ENCODE measurements at places on chromosomes 5 and 9. TPM values are rescaled to one million over a fixed set of nuclear protein-coding genes. Genes with fewer than 3 reads are reported as not detected.

The CDKN2A gene
- total RNA-seq, result 14.4 TPM

The TAF1L gene
- 0.04 TPM for total RNA-seq

The SLCO6A1 gene
- not detected for total RNA-seq

The LCN1 gene
- total RNA-seq, result not detected

The PCDHB15 gene
- 2.7 TPM for total RNA-seq

The EGFLAM gene
- total RNA-seq, result 5.3 TPM

The RNF38 gene
- total RNA-seq, result 5.7 TPM

The LRRC19 gene
- not detected for total RNA-seq

The IL4 gene
- not detected for total RNA-seq

The GPR151 gene
- not detected for total RNA-seq

The PCDHB6 gene
- 10.6 TPM for total RNA-seq

The SPATA31E1 gene
- not detected for total RNA-seq

The ARL14EPL gene
- 2.3 TPM for total RNA-seq

The SPATA6L gene
- 2.3 TPM for total RNA-seq

The RNF180 gene
- total RNA-seq, result 3.0 TPM

The TMEM215 gene
- total RNA-seq, result not detected

The SPRY4 gene
- total RNA-seq, result 65.7 TPM

The NFX1 gene
- 32.3 TPM for total RNA-seq

The TEX53 gene
- total RNA-seq, result not detected

The ZDHHC11 gene
- total RNA-seq, result 15.5 TPM

The INSYN2B gene
- total RNA-seq, result 1.2 TPM

The CDC20B gene
- total RNA-seq, result not detected
